ENCODE measurements at places on chromosomes 1 and 21. TPM values are rescaled to one million over a fixed set of nuclear protein-coding genes. Genes with fewer than 3 reads are reported as not detected.

The MYOM3 gene
- total RNA-seq = 0.15 TPM

The TMEM63A gene
- 141 TPM for total RNA-seq

The ADAM30 gene
- total RNA-seq = not detected

The CAPZA1 gene
- total RNA-seq = 143 TPM

The PRRX1 gene
- total RNA-seq = 30.1 TPM

DNA sequence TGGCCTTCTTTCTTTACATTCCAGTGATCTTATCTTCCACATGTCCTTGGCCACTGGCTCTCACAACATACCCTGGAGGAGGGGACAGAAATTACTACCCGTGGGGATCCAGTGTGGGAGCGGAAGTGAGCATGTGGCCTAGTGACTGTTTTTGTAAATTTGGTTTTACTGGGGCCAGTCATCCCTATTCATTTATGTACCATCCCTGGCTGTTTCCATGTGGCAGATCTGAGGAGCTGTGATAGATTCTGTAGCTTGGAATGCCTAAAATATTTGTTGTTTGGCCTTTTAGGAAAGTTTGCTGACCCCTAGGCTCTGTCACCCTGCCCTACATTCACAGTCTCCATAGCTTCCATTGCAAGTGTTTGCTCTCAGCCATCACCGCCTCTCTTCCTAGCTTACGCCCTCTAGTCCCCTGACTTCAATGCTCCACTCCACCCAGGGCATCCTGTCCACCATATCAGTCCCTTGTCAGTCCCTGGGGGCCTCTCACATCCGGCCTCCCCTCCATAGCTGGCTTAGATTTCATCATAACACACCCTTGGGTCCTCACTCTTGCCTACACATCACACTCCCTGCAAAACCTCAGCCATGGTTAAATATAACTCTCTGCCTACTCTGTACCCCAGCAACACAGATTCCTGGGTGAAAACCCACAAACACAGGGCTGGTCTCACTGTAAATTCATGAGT lies 25.8 kb downstream of the DHCR24 start:
- no peak overlapping the region for H3K27ac ChIP-seq
- H3K36me3 ChIP-seq = peaks cover 53% of the 10 kb centered on the region
- no peak for DNase-seq
- H3K4me1 ChIP-seq = peaks cover 13% of the 10 kb centered on the region
- no peak overlapping the region for H3K4me3 ChIP-seq

DNA sequence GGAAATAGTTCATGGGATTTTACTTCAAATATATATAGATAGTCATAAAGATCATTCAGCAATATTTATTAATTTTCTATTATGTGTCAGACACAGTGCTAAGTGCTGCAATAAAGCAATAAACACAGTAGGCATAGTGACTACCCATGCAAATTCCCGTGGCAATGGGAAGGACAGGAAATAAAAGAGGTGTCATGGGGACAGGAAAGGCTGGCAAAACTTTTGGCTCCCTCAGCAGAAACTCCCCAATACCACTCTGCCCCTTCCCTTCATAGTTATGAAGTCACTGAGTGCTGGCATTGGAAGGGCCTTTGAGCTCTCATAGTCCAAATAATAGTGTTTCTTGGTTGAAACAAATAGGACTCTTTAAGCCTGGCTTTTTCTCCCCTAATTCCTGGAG lies 104.4 kb upstream of the DPT start:
- H3K4me1 ChIP-seq = no peaks in the 10 kb centered on the region
- H3K27me3 ChIP-seq = no peaks in the 10 kb centered on the region
- H3K4me3 ChIP-seq = no peak overlapping the region

- H3K4me3 ChIP-seq = no peak overlapping the region
- peaks cover 37% of the 10 kb centered on the region for H3K4me1 ChIP-seq
- no peak overlapping the region for H3K27ac ChIP-seq
- no peak for DNase-seq
- H3K27me3 ChIP-seq = no peaks in the 10 kb centered on the region
- no peaks in the 10 kb centered on the region for H3K36me3 ChIP-seq
These were observed 8.2 kb upstream of the MAPKAPK2 start for GRCh38 chr1:206676499-206676898.

- DNase-seq = no peak
- no peaks in the 10 kb centered on the region for H3K36me3 ChIP-seq
- peaks cover 27% of the 10 kb centered on the region for H3K27me3 ChIP-seq
- no peak overlapping the region for H3K27ac ChIP-seq
- peaks cover 6% of the 10 kb centered on the region for H3K4me1 ChIP-seq
These were observed 21.5 kb upstream of the SMYD2 start for GRCh38 chr1:214259353-214259977.

DNA sequence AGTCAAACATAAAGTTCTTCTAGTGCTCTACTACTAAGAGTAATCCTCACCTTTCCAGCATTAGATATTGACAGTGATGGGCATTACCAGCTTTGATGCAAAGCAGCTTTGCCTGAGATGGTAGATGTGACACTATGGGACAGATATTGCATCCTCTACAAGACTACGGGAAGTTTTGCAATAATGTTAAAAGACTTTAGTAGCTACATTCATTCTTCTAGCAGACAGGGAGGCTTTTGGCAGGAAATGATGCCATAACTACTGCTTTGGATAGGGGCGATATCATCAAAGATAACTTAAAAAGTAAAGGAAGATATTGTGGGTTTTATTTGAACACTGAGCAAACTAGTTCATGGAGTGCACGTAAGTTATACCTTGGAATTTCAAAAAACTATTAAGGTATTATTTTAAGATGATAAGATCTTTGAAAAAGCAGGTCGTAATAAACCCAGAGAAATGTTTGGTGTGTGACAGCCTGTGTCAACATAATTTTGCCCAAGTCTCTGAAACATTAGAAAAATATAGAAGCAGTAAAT lies 368.3 kb upstream of the TMPRSS15 start:
- H3K36me3 ChIP-seq = no peaks in the 10 kb centered on the region
- no peaks in the 10 kb centered on the region for H3K27me3 ChIP-seq
- no peaks in the 10 kb centered on the region for H3K4me1 ChIP-seq
- no peak overlapping the region for H3K27ac ChIP-seq
- no peak for DNase-seq

DNA sequence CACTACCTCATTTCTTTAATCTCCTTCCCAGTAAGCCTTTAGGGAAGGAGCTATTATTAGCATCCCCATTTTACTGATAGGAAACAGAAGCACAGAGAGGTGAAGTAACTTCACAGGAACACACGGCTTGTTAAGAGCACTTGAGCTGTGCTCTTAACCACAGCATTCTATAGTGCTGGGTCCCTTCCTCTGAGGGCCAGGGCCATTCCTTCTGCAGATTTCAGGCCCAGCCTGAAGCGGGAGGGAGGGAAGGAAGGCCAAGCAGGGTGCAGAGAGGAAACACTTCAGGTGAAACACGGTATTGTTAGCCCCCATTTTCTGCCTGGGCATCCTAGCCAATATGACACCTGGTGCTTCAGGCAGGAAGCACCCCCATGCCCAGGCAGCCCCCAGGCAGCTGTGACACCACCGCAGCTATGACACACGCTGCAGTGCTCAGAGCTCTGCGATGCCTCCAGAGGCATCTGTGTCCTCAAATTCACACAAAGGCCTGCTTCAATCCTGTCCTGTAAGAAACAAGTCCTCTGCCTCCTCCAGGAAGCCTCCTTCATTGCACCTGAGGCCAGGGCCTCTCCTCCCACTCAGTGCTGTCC lies 4.5 kb upstream of the EXTL1 start:
- DNase-seq = no peak
- no peak overlapping the region for H3K4me3 ChIP-seq
- peaks cover 32% of the 10 kb centered on the region for H3K4me1 ChIP-seq
- H3K27ac ChIP-seq = no peak overlapping the region

DNA sequence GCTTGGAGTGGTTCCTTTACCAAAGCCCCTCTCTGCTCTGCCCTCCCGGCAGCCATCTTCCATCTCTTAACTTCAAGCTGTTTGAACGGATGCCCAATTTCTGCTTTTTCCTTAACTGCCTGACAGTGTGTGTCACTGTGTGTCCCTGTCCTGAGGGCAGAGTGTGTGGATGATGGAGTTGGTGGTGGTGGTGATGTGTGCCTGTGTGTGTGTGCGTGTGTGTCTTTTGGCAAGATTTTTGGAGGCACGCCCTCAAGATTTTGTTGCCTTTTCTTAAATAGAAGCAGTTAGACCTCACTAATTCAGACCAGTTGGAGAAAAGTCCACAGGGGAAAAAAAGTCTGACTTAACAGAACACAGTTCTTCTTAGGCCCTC lies 30.3 kb downstream of the SERTAD4 start:
- no peak overlapping the region for H3K27ac ChIP-seq
- H3K36me3 ChIP-seq = no peaks in the 10 kb centered on the region
- no peak for DNase-seq
- H3K4me3 ChIP-seq = no peak overlapping the region
- peaks cover 19% of the 10 kb centered on the region for H3K4me1 ChIP-seq
- H3K27me3 ChIP-seq = no peaks in the 10 kb centered on the region

Data from lower lobe of right lung (tissue), 2 donors.